ENCODE measurements at places on chromosomes 4 and X. TPM values are rescaled to one million over a fixed set of nuclear protein-coding genes. Genes with fewer than 3 reads are reported as not detected.
A peak's percentile ranks its signal among the peaks of the same experiment; 100 is the strongest.

ABCG2 gene
- total RNA-seq: 26.3 TPM

DCHS2 gene
- total RNA-seq: 0.78 TPM

DNA sequence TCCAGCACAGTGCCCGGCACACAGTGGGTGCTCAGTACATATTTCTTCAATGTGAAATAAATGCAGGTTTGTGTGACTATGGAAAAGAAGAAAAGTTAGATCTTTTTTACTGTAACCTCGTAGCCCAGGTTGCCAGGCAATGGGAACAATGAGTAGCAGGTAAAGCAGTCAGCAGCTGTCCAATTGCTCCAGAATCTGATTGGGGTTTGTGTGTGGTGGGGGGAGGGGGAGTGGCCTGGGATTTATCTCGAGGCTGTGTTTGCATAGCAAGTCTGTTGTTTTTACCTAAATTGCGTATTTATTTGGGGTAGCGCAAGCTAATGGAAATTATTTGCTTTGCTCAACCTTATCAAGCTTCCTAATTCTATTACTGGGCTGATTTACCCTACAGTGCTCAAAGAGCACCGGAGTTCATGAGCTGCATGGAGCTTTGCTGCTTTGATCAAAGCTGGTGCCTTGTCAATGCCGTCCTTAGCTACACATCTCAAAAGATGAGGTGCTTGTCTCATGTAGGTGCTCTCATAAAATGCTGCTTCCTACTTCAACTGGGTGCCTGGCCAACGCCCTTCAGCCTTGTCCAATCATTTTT lies 145.0 kb upstream of the DGKK start:
- DNase-seq: no peak

GRCh38 chr4:162707962-162708361 lies 458.7 kb downstream of the NAF1 start:
- no peak for DNase-seq

- no peak for DNase-seq
These were observed 2.8 kb upstream of the RBM46 start for GRCh38 chr4:154778264-154778663.

DNA sequence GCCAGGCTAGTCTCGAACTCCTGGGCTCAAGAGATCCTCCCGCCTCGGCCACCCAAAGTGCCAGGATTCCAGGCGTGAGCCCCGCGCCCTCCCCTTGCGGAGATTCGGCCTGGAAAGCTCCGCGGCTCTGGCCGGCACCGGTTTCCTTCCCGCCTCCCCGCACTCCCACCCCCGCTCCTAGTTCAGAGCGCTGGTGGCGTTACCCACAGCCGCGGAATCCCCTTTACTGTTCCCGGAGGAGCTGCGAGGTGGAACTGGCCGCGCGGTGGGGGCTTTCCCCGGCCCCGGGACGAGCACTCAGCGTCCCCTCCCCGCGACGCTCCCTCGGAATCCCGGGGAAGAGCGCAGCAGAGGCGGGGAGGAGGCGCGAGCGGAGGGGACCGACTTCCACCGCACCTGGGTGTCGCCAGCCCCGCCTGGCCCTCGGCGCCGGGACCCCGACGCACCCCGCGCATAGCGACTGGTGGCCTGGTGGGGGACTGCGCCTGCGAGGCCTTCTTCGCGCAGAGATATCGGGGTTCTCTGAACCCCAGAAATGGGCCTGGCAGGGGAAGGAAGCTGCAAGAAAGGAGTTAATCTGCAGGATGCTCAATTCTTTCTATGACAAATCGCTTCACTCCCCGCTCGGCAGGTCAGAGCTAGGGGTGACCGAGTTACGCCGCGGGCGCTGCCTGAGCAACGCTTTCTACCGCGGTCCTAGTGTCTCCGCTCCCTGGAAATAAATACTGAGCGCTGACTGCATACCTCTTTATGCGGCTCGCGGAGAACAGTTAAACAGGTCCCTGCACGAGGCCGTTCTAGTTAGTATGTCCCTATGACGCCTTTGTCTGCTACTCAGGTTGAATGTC lies 14.6 kb upstream of the SLC25A4 start:
- peak; percentile 56 for DNase-seq

- DNase-seq: no peak
These were observed 318.6 kb downstream of the LDB2 start for GRCh38 chr4:16579866-16580265.

DNA sequence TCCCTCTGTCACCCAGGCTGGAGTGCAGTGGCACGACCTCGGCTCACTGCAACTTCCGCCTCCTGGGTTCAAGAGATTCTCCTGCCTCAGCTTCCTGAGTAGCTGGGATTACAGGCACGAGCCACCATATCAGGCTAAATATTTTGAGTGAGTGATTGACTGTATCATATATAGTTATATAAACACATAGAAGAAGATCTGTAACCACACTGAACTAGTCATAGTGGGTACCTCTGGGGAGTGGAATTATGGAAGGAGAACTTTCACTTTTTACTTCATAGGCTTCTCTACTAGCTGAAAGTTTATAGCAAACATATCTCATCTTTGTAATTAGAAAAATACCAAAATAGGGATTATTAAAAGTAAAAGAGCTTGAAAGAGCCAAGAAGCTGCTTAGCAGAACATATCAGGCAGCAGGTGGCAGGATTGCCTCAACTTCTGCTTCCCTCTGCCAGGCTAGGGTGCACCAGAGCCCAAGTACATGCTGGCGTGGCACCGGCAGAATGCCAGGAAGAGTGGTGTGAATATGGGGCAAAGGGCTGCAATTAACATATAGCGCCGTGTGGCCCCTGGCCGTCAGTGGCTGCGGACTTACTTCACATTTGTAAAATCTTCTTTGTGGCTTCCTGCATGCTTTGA lies 39.5 kb upstream of the CD40LG start:
- DNase-seq: peak; percentile 8

All from thyroid gland (tissue), 4 donors.